NCI-H2029 treated with DMSO at 0.1 percent for 48 hours (cell line): ENCODE measurements at places on chromosomes 3 and 15.

DNA sequence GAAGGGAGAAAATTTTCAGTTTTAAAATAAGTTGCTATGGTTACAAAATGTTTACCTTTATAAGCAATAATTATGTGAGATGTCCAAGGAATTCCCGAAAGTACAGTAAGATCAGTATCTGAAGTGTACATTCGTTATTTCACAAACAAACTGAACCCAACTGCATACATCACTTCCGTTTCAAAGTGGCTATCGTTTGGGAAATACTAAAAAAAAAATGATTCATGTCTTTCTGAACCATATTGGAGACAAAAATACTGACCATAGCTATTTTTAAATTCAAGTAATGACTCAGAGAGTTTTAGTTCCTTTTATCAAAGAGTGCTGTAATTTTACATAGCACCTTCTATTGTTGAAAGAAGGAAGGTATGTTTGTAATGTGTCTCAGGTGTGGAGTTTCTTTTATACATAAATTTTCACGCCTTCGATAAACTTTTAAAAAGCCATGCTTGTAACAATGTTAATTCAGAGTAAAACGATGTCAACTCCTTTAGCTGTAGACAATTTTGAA lies 8.0 kb upstream of the ANKRD28 start:
- DNase-seq, result no peak

GRCh38 chr15:26866298-26867199 lies at the start of gene GABRA5:
Gene GABRA5 (plus strand): TSS chr15:26867062. CDS start chr15:26869249, 2,187 bp downstream.
- DNase-seq, result no peak

DNA sequence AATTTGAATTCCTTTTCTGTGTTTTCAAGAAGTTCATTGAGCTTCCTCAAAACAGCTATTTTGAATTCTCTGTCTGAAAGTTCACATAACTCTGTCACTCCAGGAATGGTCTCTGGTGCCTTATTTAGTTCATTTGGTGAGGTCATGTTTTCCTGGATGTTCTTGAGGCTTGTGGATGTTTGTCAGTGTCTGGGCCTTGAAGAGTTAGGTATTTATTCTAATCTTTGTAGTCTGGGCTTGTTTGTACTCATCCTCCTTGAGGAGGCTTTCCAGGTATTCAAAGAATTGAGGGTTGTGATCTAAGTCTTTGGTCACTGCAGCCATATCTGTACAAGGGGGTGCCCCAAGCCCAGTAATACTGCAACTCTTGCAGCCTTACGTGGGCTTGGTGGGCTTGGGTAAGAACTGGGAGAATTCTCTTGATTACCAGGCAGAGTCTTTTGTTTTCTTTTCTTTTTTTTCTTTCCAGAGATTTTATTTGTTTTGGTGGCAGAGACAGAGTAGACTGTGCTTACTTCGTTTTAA lies 19.3 kb upstream of the CCNDBP1 start:
- DNase-seq, result no peak

- DNase-seq, result no peak
These were observed 44.4 kb downstream of the ADAMTSL3 start for GRCh38 chr15:83698294-83698693.

- no peak for DNase-seq
These were observed 10.4 kb downstream of the THBS1 start for GRCh38 chr15:39591141-39591895.
